ENCODE measurements at places on chromosomes 1 and 21.
A peak's percentile ranks its signal among the peaks of the same experiment; 100 is the strongest.

DNA sequence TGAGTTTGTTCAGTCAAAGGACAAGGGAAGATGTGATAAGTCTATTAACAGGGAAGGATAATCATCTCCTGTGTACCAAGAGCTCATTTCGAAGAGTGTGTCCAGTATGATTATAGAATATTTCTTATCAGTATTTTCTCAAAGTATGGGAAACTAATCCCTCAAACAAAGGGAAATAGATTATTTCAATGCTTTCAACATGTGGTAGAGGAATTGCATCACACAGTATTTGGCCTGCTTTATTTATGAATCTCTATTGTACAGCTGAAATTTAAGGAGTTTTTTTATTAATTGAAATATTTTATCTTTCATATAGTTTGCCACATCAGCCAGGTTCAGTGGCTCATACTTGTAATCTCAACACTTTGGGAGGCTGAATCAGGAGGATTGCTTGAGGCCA, 151.0 kb downstream of the CLEC20A start:
- no peak for DNase-seq

DNA sequence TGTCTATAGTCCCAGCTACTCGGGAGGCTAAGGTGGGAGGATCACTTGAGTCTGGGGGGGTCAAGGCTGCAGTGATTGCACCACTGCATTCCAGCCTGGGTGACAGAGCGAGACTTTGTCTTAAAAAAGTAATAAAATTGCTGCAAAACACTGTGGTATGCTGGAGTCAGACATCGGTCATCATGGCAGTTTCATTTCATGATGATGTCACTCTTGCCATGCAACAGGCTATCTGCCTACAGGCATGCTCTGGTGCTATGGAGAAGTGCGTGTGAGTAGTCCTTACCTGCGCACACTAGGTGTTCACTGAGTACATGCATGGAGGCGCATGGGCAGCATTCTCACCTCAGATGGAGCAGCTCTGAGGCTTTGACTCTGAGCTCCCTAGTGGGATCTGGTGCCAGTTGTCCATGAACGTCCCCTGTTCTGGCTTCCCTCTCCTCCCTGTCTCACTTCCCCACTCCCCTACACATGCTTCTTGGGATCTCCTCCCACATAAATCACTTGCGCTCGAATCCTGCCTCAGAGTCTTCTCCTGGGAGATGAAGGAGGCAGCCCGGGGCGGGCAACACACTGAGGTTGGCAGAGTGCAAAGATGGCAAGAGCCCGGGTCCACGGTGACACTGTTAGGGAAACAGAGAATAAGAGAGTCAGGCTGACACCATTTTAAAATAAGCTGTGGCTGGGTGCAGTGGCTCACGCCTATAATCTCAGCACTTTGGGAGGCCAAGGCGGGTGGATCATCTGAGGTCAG, 10.4 kb upstream of the CELA3B start:
- no peak for DNase-seq

- no peak for DNase-seq
These were observed 86.1 kb upstream of the KIAA0040 start for GRCh38 chr1:175278734-175279116.

DNA sequence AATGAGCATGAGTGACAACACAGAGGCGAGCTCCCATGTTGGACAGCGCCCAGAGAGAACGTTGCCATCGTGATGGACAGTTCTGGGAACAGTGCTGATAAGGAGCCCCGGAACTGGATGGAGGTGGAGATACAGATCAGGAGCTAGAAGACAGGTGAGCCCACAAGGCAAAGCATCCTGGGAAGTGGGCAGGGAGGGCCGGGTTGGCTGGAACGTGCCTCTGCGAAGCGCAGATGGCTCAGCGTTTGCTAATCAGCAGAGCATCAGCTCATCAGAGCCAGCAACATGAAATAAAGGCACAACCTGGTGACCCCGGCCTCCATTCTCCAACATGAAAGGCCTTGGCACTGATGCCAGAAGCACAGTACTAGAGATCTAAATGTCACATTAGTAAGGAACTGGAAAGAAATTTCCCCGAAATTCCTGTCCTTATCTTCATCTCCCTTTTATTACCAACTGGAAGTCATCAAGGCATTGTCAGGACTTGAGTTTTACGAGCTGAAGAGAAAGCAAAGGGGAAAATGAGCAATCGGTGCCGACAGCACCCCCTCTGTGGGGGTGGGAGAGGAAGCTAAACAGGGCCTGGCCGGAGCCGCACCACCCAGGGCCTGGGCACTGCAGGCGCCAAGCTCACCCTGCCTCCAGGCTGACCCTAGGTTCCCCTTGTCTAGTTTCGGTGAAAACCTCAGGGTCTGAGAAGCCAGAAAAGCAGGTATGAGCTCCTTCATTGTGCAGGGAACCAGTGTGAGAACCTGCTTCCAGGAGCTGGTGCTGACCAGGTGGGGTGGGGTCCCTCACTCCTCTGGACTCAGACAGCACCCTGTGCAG, 19.9 kb downstream of the ABCA4 start:
- no peak for DNase-seq

- no peak for DNase-seq
These were observed 106.8 kb upstream of the USP24 start for GRCh38 chr1:55321942-55322341.

DNA sequence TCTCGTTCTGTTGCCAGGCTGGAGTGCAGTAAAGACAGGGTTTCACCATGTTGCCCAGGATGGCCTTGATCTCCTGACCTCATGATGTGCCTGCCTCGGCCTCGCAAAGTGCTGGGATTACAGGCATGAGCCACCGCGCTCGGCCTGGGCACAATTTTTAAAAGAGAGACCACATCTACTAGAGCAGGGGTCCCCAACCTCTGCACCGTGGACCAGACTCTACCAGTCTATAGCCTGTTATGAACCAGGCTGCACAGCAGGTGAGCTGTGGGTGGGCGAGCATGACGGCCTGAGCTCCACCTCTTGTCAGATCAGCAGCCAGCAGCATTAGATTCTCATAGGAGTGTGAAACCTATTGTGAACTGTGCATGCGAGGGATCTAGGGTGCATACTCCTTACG, 20.8 kb downstream of the TNNT2 start:
- DNase-seq: no peak

- DNase-seq: no peak
These were observed 12.8 kb downstream of the SH3BP5L start for GRCh38 chr1:248812736-248813425.

DNA sequence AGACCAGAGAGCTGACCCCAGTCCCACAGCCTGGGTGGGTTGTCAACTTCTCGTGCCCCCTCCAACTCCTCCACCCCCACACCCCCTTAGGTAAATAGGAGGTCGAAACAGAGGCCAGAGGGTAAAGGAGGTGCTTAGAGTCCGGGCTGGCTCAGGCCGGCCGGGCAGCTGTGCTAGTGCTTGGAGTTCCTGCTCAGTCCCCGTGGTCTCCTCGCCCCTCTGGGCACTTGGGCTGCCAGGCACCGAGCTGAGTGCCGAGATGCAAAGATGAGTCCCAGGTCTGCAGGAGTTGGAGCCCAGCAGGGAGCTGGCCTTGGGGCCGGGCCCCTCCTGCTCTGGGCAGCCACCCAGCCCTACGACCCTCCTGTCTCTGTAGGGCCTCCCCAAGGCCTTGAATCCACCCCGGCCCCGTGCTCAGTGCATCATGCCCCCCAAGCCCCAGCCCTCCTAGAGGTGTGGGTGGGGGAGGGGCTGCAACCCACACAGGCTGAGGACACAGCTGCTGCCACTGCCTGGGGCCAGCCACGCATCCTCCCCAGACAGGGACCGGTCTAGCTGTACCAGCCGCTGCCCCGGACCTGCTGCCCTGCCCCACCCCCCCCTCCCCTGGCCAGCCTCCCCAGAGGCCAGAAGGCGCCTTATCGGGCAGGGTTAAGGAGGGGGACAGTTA, 1.9 kb downstream of the SMIM1 start:
- no peak for DNase-seq

DNA sequence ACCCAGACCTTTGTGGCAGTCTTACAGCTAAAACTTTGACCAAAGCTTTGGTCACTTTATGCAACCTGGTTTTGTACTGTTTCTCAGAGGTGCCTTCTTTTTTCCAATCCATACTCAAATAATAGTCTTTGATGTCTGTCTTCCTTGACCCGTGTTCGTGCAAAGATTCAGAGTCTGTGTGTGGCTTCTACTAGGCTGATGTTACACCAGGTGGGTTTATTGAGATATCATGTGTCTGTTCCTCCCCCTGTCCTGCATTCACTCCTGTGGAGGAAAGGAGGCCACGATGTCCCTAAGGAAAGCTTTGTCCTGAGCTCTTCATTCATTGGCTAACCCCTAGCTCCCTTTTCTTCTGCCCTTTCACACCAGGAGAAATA, 15.0 kb upstream of the IKBKE start:
- no peak for DNase-seq

DNA sequence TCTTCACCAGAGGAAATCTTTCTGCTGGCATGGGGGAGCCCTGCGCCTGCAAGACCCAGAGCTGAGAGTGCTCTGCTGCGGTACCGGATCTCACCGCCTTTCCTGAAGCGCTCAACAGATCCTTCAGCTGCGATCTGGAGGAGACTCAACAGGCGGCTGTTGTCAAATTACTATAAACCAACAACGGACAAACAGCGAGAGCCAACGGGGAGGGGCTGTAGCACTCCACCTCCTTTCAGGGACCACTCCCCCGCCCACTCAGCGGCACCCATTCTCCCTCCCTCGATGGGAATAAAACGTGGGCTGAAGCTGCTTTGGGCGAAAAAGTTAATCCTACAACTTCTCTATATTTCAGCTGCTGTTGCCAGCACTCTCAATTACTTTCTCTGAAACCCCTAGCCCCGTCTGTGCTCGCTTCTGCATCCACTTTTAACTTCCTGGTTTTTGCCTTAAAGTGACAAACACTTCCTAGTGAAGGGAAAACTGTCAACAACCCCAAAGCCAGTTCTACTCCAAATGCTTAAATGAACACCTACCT, at the start of gene FMO5:
TSS of gene FMO5 (minus strand) at position 147 of the 538 bp plus-strand sequence. CDS start 310 bp downstream, outside the sequence.
- peak; percentile 12 for DNase-seq

- no peak for DNase-seq
These were observed 58.1 kb downstream of the CAPZB start for GRCh38 chr1:19427087-19427781.

- no peak for DNase-seq
These were observed 116.3 kb downstream of the ST6GALNAC3 start for GRCh38 chr1:76190749-76191424.

GRCh38 chr1:109500941-109501381, 7.1 kb downstream of the CYB561D1 start:
- no peak for DNase-seq

DNA sequence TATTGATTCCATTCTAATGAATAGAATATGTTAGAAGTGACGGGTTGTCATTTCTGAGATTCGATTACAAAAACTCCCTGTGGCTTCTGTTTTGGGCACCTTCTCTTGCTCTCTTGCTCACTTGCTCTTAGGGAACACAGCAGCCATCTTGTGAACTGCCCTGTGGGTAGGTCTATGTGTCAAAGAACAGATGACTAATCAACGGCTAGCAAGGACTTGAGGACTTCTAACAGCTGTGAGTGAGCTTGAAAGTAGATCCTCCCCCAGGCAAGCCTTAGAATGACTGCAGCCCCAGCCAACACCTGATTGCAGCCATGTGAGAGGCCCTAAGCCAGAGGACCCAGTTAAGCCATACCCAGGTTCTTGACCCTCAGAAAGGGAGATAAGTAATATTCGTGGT, 49.3 kb downstream of the AZIN2 start:
- DNase-seq: no peak

Measured in activated naive CD4-positive, alpha-beta T cell (primary cell).